ENCODE measurements at places on chromosomes 5 and 9.

DNA sequence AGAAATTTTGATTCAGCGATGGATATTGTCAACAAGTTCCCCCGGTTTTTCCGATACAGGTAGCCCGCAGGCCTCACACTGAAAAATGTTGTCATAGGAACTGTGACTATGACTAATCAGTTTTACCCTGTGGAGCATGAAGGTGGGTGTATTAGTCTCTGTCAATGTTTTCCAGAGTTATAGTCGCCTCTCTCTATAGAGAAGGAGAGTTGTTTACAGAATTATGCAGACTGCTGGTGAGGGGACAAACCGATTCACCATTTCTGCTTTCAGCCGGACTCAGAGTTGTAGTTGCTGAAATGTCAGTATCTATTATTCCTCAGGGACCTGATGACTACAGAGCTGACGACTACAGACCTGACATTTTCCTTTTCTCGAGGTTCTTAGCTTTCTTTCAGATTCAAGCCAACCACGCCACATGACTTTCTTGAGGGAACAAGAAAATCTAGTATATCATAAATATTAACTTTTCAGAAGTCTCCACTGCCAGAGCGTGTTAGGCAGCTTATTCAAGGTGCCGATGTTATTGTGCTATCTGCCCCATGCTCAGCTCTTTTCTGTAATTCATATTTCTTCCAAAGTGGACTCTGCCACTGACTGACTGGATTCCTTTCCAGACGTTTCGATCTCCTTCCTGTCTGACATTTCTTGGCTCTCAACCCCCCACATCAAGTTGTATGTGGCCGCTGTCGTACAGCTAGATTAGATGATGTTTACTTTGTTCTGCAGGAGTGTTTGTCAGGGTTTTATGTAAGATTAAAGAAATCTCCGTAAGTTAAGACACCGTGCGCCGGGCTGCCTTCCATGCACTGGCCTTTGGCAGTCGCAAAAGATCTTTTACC, 178.1 kb downstream of the FGF1 start:
- H3K27me3 ChIP-seq = no peaks in the 10 kb centered on the region
- H3K36me3 ChIP-seq = no peaks in the 10 kb centered on the region
- H3K4me3 ChIP-seq = no peak overlapping the region
- H3K27ac ChIP-seq = no peak overlapping the region

- H3K36me3 ChIP-seq = no peaks in the 10 kb centered on the region
- H3K4me1 ChIP-seq = no peaks in the 10 kb centered on the region
- H3K27ac ChIP-seq = peak overlapping the region; percentile 71
- no peaks in the 10 kb centered on the region for H3K27me3 ChIP-seq
Measured at GRCh38 chr9:130825351-130825651, 9.8 kb upstream of the ABL1 start.

DNA sequence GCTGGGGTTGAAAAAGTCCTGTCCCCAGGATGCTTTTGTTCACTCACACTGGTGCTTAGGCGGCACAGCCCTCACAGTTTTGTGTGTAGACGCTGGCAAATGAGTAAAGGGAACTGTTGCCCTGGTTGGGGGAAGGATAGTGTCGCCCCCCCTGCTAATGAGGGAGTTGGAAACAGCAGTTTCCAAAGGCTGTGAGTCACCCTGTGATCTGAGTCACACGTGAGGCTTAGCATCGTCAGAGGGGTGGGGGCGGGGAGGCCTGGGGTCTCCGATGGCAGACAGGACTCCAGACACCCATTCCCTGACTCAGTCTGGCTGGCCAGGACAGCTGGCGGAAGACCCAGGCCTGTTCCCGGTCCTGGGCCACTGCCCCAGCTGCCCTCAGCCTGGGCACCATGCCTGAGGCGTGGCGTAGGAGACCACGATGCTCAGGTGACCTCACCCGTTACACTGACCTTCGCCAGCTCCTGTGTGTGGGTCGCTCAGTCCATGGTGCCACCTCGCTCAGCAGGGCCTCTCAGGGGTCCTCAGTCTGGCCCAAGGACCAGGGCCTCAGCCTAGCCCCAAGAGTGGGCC, 2.9 kb downstream of the DNAJB5 start:
- H3K36me3 ChIP-seq = peaks cover 20% of the 10 kb centered on the region
- peak overlapping the region; percentile 98 for H3K27ac ChIP-seq
- peaks cover 42% of the 10 kb centered on the region for H3K4me1 ChIP-seq
- no peak for DNase-seq
- no peak overlapping the region for H3K4me3 ChIP-seq

DNA sequence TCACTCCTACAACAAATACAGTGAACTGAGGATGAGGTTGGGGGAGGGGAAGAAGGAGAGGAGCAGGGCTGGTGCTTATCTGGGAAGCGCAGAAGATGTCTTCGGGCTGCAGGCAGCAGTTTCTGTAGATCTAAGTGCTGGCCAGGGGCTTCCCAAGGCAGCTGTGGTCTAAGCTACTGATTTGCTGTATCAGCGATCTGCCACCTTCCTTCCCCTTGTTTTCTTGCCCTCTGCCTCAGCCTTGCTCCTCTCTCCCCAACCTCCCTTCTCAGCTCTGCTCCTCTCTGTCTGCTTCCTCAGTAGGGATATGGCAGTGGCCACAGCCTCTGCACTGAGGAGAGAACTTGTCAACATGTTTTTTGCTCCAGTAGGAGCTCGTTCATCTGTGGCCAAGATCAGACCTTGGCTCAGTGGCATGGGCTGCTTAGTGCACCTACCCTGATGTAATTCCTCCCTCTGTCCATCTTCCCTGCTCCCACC, 42.8 kb upstream of the IL6ST start:
- no peak overlapping the region for H3K27ac ChIP-seq
- DNase-seq = no peak
- H3K27me3 ChIP-seq = no peaks in the 10 kb centered on the region
- no peaks in the 10 kb centered on the region for H3K36me3 ChIP-seq

DNA sequence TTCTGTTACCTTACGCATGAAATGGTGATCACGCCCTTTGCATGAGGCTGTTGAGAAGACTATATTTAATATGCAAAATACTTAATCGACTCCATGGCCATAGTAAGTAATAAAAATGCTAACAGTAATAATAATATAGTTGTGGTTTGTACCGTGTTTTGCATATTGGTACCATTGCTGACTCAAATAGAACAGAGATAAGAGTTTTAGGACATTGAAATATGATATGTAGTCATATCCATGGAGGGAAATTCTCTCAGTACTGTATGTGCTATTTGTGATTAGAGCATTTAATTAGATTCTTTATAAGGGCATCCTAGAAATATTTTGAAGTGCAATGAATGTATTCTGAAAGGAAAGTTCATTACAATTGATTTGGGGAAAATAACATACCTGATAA, 41.9 kb downstream of the CFAP90 start:
- H3K27ac ChIP-seq = no peak overlapping the region
- no peak overlapping the region for H3K4me3 ChIP-seq
- H3K4me1 ChIP-seq = no peaks in the 10 kb centered on the region
- H3K27me3 ChIP-seq = no peaks in the 10 kb centered on the region
- no peaks in the 10 kb centered on the region for H3K36me3 ChIP-seq
- no peak for DNase-seq

DNA sequence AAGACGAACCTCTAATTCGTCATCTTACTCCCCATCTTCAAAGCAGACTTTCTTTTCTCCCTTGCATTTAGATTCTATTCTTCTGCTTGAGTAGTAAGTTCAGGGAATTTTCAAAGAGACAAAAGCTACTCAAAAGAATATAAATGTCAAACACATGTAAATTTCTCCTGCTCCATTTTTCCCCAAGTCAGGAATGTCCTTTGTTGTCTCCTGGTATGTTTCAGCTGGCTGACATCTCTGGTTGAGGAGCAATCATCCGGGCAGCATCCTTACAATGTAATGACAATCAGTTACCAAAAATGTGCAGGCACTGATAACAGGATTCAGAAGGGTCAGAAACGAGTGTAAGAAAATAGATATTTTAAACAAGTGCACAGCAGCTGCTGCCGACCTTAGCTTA, 47.6 kb upstream of the PPP1R2B start:
- H3K4me1 ChIP-seq = no peaks in the 10 kb centered on the region
- no peak overlapping the region for H3K4me3 ChIP-seq
- H3K27me3 ChIP-seq = no peaks in the 10 kb centered on the region
- no peaks in the 10 kb centered on the region for H3K36me3 ChIP-seq
- H3K27ac ChIP-seq = no peak overlapping the region

DNA sequence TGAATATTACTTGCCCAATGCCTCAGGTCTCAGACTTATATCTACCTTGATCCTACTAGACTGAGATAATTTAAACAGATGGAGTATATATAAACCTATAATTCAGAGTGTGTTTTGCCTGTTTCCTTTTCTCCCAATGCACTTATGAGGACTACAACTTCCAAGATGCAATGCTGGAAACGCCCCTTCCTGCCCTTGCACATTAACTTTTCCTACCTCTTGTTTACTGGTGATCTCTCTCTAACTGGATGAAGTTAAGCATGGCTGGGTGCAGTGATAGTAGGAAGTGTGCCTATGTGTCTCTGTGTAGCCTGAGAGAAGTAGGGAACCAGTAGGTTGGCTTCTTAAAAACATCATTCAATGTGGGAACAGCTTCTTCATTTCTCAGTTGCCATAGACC, 115.2 kb downstream of the SVEP1 start:
- no peak for DNase-seq
- no peaks in the 10 kb centered on the region for H3K4me1 ChIP-seq
- no peak overlapping the region for H3K4me3 ChIP-seq
- H3K27ac ChIP-seq = no peak overlapping the region
- no peaks in the 10 kb centered on the region for H3K27me3 ChIP-seq

- H3K27ac ChIP-seq = peak overlapping the region; percentile 77
- H3K4me1 ChIP-seq = no peaks in the 10 kb centered on the region
- no peak overlapping the region for H3K4me3 ChIP-seq
Measured at GRCh38 chr5:68433923-68434879, 218.6 kb downstream of the PIK3R1 start.
